ENCODE measurements at places on chromosomes 2 and 18.

DNA sequence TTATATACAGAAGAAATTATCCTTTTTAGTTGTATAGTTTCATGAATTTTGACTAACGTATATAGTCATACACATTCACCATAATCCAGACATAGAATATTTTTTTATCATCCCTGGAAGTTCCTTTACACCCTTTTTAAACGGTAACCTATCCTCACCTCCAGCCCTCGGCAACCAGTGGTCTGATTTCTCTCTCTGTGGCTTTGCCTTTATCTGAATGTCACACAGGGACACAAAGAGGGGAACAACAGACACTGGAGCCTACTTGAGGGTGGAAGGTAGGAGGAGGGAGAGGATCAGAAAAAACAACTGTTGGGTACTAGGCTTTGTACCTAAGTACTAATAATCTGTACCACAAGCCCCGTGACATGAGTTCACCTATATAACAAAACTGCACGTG, 191.9 kb downstream of the MC4R start:
- DNase-seq: no peak

DNA sequence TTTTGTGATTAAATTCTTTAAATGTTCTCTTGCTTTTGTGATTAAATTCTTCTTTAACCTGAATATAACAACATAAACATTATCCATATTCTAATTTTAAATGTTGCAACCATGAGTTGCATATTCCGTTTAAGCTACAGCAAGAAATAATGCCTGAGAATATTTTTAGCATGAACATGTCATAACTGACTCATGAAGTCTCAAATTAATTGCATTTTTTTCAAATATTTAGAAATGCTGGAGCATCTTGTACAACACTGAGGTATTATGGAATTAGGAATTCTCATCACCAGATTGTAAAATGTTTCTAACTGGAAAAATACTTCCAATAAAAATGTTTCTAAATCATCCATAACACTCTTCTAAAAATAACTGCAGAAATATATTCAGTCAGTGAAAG, 14.7 kb downstream of the ROCK2 start:
- DNase-seq: no peak

- no peak for DNase-seq
These were observed 47.2 kb upstream of the GPR17 start for GRCh38 chr2:127598711-127599110.

DNA sequence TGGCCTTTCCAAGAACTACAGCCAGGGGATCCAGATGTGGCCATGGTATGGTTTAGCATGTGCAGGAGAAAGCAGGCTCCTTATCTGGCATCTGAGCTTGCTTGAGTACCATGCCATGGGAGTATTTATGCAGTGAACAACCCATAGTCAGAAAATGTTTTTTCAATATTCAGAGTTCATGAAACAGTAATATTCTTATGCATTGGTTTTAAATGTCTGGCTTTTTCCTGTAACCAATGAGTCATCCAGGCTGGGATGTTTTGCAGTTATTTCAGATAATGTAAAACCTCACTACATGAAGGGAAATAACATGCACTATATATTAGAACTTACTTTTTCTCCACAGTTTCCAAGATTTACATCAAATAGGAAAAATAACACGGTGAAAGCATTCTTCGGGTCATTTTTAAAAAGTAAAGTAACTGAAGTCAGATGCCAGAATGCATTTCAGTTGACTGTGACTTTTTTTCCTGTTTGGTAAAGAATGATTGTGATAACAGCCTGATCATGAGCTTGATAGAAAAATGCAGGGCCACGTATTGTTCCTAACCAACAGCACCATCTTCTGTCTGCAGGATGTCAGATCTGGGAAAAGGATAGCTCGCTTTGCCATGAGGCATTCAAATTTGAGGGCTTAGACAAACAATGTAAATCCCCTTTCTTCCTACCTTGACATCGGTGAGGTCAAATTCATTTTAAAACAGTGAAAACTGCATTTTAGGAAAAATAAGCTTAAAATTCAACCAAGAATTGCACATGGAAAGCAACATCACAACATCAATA, 152.8 kb downstream of the DSC3 start:
- DNase-seq: no peak

DNA sequence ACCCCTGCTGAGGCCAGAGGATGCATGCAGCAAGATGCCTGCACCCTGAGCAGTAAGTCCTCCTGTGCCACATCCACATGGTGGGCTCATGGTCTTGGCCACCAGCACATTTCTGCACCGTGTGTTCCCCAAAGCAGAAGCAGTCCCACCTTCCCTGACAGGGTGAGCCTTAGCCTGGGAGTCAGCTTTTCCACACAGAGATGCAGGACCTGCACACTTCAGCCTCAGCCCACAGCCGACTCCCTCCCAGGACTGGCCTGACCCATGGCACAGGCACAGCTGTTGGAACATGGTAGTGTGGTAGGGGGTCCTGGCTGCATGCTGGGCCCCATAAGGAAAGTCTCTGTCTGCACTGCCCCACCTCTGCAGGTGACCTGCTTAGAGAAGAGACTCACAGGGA, 5.0 kb downstream of the SNED1 start:
- DNase-seq: no peak

GRCh38 chr2:37671816-37672103, 318 bp upstream of the CDC42EP3 start:
- DNase-seq: no peak

- no peak for DNase-seq
These were observed 15.8 kb upstream of the RTTN start for GRCh38 chr18:70221156-70221914.

DNA sequence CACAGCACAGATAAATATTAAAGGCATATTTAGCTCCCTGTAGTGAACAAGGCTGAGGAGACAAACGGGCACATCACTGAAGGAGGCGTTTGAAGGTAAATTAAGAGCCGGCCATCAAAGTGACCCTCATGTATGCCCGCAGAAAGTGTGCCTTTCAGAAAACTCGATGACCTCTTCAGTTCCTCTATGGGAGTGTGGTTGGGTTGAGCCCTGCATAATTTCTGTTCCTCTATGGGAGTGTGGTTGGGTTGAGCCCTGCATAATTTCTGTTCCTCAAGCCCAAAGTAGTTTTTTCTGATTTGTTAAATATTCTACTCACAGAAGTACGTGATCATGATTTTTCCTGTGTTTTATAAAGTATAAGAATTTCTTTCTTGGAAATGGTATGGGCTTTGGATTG, 568.5 kb downstream of the TSN start:
- DNase-seq: no peak

DNA sequence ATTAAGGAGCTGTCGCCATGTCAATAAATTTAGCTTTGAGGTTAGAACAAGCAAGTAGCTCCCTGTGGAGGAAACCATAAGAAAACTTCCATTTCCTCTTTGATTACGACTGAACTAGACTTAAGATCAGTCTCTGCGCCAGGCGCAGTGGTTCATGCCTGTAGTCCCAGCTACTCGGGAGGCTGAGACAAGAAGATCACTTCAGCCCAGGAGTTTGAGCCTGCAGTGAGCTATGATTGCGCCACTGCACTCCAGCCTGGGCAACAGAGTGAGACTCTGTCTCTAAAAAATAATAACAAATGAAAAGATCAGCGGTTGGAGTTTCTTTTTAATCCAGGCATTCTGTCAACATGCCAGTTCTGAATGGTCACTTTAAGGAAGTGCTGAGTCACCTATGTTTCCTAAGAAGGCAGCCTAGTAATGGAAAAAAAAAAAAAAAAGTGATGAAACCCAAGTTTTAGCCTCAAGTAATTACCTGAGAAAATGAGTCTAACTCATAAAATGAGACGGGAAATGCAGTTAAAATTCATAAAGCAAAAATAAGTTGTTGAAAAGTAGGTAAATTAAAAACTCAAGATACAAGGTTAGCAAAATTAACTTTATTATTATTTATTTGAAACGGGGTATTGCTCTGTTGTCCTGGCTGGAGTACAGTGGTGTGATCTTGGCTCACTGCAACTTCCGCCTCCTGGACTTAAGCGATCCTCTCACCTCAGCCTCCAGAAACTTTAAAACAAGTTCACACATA, 10.2 kb downstream of the C18orf32 start:
- no peak for DNase-seq

GRCh38 chr2:116754381-116755101, 1060.0 kb upstream of the DDX18 start:
- no peak for DNase-seq

DNA sequence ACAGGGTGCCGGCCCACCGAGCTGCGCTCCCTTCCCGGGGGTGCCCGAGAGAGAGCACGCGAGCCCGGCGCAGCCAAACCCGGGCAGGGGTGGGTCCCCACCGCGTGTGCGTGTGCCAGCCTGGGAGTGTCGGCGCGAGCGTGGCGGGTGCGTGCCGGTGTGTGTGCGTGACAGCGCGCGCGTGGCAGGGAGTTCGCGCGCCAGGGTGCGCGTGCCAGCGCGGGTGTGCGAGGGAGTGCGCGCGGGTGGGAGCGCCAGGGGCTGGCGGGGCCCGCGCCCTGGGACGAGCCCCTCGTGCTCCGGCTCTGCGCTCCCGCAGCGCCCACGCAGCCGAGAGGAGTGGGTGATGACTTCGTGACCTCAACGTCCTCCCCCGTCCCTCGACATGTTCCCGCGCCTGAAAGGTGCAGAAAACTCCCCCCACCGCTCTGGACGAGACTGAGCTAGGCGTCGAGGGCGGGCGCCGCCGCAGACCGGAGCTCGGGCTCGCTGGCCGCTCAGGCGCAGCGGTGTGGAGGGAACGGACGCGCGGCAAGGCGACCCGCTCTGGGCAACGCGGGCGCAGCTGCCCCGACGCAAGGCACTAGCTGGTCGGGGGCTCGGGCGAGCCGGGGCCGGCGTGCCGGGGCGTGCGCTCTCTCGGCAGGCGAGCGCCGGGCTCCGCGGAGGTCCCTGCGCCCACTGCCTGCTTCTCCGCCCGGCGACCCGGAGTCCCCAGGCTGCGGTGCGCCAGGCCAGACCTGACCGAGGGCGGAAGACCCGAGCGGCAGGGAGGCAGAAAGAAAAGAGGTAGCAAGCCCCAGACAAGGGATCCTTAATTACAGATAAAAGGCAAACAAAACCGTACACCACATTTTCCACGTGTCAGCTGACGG, 582.8 kb downstream of the ZEB2 start:
- no peak for DNase-seq

- no peak for DNase-seq
These were observed 12.6 kb upstream of the ICA1L start for GRCh38 chr2:202883987-202884675.

- no peak for DNase-seq
These were observed 49.5 kb downstream of the TIMM21 start for GRCh38 chr18:74197705-74198341.

DNA sequence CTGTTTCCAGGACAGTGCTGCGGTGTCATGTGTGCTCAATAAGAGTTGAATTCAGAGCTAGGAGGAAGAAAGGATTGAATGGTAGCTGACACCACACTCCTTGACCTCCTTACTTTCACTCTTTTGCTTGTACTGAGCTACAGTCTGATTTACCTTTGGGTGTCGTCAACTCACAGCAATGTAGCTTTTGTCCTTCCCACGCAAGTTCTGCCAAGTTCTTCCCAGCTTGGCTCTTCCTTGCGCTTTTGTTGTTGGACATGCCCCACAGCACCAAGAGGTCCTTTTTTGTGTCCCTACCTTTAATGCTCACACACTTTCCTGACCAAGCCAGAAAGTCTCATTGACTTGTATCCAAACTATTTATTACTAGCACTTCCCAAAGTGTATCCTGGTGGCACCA, 38.3 kb upstream of the ITGB6 start:
- DNase-seq: no peak

DNA sequence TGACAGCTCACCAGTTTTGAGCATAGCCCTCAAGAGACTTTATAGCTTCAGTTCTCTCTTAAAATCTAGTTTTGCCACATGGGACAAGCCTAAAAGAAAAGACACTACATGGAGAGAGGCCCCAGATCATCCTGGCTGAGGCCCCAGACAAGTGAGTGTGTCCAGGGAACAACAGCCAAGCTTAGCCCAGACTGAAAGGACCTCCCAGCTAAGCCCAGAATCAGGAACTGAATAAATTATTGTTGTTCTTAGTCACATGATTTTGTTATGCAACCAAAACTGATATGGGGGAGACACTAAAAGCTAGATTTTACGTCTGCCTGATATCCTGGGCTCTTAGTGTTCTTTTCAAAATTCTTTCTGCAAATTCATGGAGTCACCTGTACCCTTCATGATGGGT, 29.3 kb upstream of the LBH start:
- no peak for DNase-seq

GRCh38 chr18:33804258-33804657, 226.2 kb downstream of the ASXL3 start:
- no peak for DNase-seq

- no peak for DNase-seq
These were observed 311.3 kb upstream of the NT5C1B start for GRCh38 chr2:18900691-18901141.

DNA sequence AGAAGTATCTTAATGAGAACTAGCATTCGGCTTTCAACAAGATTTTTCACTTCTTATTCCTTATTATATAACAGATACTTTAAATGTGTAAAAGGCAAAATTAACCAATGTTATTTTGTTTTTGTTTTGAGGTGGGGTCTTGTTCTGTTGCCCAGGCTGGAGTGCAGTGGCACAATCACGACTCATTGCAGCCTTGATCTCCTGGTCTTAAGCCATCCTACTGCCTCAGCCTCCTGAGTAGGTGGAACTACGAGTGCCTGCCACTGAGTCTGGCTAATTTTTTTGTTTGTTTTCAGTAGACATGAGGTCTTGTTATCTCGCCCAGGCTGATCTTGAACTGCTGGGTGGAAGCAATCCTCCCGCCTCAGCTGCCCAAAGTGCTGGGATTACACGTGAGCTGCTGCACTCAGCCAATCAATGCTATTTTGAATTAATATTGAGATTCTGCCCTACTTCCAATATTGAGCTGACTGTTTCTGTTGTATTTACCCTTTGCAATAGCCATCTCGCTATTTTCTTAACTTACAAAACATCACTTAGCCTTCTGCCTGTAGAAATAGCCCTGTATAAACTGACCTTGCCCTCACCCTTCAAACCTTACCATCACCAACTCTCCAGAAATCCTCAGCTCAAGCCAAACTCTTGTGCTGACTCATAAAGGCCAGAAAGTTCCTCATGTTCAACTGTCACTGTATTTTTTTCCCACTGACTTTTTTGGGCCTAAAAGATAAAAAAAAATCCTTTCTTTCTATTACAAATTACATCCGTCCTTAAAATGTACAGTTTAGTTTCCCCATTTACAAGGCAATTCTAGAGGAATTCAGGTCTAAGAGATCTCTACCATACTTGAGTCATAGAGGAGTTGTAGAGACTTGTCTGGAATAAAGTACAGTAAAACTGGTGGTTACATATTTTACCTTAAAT, 94.3 kb downstream of the OLA1 start:
- no peak for DNase-seq

- DNase-seq: no peak
These were observed 1232.0 kb upstream of the FAM98A start for GRCh38 chr2:34831096-34831495.

GRCh38 chr2:149104221-149104620, 65.7 kb downstream of the LYPD6B start:
- DNase-seq: no peak

DNA sequence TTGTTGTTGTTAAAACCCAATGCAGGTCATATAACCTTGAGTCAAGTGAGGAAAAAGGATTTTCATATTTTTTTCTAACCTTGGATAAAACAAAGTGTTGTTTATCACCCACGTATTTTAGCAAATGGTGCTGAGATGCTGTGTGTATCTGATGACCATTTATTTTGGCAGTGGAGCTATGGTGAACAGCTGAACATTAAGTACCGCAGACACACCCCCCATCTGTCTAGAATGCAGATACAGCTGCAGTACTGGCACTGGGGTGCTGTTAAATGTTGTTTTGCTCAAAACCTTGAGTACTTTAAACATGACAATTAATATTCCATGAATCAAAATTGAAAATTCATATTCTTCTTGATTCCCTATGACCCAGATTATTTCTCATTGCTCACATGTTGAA, 773.3 kb upstream of the SLC39A10 start:
- DNase-seq: no peak

- no peak for DNase-seq
These were observed 413.0 kb upstream of the MEX3C start for GRCh38 chr18:51610481-51610880.

All from stimulated activated CD4-positive, alpha-beta T cell treated with anti-CD3 and anti-CD28 coated beads, TNF-alpha, amount 100 ng/mL, for 24 hours (primary cell).